Activated CD4-positive, alpha-beta T cell treated with anti-CD3 and anti-CD28 coated beads for 24 hours (primary cell): ENCODE measurements at places on chromosomes 12 and 14.

GRCh38 chr14:85595981-85596380, 66.0 kb downstream of the FLRT2 start:
- DNase-seq, result no peak

- no peak for DNase-seq
These were observed 15.1 kb downstream of the SERPINA5 start for GRCh38 chr14:94596361-94596760.

- DNase-seq, result no peak
These were observed 177.3 kb upstream of the NUDT4 start for GRCh38 chr12:93200291-93200917.

GRCh38 chr14:49975276-49975675, 82.4 kb downstream of the ARF6 start:
- DNase-seq, result no peak

GRCh38 chr14:100348253-100348729, 25.2 kb downstream of the SLC25A47 start:
- DNase-seq, result no peak

DNA sequence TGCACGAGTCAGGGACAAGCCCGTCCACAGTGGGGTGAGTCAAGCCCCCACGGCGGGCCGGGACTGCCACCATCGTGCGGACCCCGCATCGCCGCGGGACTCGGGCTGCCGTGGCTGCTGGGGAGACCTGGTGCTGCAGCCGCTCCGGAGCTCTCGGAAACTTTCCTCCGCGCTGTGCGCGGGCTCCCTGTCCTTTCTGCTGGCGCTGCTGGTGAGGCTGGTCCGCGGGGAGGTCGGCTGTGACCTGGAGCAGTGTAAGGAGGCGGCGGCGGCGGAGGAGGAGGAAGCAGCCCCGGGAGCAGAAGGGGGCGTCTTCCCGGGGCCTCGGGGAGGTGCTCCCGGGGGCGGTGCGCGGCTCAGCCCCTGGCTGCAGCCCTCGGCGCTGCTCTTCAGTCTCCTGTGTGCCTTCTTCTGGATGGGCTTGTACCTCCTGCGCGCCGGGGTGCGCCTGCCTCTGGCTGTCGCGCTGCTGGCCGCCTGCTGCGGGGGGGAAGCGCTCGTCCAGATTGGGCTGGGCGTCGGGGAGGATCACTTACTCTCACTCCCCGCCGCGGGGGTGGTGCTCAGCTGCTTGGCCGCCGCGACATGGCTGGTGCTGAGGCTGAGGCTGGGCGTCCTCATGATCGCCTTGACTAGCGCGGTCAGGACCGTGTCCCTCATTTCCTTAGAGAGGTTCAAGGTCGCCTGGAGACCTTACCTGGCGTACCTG, 1.1 kb downstream of the PDE3A start:
- no peak for DNase-seq

DNA sequence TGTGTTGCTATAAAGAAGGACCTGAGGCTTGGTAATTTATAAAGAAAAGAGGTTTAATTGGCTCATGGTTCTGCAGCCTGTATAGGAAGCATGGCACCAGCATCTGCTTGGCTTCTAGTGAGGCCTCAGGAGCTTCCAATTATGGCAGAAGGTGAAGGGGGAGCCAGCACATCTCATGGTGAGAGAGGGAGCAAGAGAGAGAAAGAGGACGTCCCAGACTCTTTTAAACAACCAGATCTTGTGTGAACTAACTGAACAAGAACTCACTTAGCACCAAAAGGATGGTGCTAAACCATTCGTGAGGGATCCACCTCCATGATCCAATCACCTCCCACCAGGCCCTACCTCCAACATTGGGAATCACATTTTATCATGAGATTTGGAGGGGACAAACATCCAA, 6.1 kb upstream of the SNAPC1 start:
- no peak for DNase-seq

- no peak for DNase-seq
These were observed 1123.0 kb downstream of the VRK1 start for GRCh38 chr14:97920201-97920600.

- no peak for DNase-seq
These were observed at the start of gene LBHD2 for GRCh38 chr14:103084021-103084919. TSS of gene LBHD2 (plus strand) at chr14:103084210. CDS start at chr14:103086013, 1,803 bp downstream.
